Stimulated activated CD4-positive, alpha-beta T cell treated with anti-CD3 and anti-CD28 coated beads, Interleukin-12 subunit alpha, Interleukin-12 subunit beta, amount 100 ng/mL, for 48 hours (primary cell): ENCODE measurements at places on chromosomes 13 and 19.
A peak's percentile ranks its signal among the peaks of the same experiment; 100 is the strongest.

- no peak for DNase-seq
Measured at GRCh38 chr13:34867590-34867989, 74.5 kb upstream of the NBEA start.

- no peak for DNase-seq
Measured at GRCh38 chr13:112842343-112842856, 126.6 kb upstream of the MCF2L start.

- DNase-seq: no peak
Measured at GRCh38 chr13:50026788-50027473, 11.7 kb downstream of the KCNRG start.

GRCh38 chr13:41774605-41775218 is 186.2 kb downstream of the VWA8 start:
- DNase-seq: no peak

DNA sequence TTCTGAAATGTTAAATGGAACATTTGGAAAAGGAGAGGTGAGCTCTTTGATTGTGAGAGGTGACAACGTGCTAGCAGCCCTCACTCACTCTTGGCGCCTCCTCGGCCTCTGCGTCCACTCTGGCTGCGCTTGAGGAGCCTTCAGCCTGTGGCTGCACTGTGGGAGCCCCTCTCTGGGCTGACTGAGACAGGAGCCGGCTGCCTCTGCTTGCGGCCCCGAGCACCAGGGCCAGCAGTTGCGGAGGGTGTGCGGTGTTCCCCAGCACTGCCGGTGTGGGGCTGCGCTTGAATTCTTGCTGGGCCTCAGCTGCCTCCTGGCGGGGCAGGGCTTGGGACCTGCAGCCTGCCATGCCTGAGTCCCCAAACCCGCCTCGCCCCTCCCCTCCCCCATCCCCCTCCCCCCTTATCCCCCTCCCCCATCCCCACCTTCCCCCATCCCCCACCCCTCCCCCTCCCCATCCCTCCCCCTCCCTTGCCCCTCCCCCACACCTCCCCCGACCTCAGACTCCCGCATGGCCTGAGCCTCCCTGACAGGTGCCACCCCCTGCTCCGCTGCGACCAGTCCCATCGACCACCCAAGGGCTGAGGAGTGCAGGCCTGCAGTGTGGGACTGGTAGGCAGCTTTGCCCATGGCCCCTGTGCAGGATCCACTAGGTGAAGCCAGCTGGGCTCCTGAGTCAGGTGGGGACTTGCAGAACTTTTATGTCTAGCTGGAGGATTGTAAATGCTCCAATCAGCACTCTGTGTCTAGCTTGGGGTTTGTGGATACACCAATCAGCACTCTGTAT is 411.0 kb downstream of the OLFM4 start:
- DNase-seq: no peak

DNA sequence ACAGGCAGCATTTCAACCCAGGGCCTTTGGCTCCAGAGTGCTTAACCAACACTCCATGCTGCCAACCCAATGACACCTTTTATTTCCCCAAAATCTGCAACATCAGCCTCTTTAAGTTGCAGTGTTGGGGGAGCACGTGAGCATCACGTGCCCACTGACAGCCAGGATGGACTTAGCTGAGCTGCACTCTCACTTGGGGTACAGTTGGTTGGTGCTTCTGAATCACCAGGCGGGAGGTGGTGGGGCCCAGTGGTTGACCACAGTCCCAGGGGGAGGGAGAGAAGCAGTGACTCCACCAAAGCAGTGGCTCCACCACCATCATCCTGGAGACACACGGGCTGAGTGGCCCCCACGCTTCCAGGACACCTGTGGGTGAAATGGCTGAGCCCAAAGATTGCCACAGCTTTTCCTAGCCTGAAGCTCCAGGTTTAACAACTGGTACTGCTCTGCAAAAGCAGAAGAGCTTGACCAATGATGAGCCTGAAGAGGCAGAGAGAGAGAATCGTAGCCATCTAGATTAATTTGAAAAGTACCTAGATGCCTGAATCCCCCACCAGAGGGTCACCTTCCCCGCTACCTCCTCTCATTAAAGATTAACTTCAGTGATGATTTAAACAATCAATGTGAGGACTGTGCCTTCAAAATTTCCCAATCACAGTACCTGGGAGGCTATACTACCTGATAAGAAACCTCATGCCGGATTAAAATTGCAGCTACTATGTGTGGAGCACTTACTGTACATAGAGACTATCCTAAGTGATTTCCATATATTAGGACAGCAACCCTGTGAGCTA is 193.8 kb downstream of the FOXO1 start:
- DNase-seq: no peak

DNA sequence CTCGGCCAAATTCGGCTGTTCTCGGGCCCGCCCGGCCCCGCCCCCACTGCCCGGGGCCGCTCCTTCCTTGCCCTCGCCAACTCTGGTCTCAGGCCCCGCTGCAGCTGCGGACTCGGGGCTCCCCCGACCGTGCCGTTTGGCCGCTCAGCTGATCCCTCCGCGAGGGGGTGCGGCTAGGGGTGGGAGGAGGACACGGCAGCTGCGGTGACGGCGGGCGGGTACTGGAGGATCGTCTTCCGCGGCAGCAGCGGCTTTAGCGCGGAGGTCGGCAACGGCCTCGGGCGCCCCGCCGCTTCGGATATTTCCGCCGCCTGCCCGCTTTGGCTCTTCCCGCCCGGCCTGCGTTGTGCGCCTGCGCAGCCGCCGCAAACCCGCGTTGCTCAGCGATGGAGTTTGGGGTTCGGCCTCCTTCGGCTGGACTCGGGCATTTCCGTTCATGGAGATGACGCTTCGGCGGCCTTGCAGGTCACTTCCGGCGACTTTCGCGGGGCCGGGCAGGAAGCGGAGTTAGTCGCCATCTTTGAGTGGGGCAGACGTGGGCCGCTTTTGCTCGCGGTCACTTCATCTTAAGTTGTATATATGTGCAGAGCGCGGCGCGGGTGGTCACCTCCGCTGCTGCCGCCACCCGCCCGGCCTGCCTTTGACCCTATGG is 338 bp upstream of the UBE2M start:
- DNase-seq: peak; percentile 99

GRCh38 chr19:34236035-34236987 is 18.0 kb upstream of the GARRE1 start:
- DNase-seq: no peak

GRCh38 chr19:2036424-2036823 is 14.6 kb downstream of the MKNK2 start:
- no peak for DNase-seq

GRCh38 chr13:35143123-35143522 is 201.1 kb downstream of the NBEA start:
- DNase-seq: no peak

GRCh38 chr13:31875134-31875533 is 135.8 kb downstream of the RXFP2 start:
- no peak for DNase-seq

GRCh38 chr19:30087381-30088138 is 145.5 kb downstream of the URI1 start:
- no peak for DNase-seq

- DNase-seq: no peak
Measured at GRCh38 chr13:52969373-52969772, 59.2 kb upstream of the OLFM4 start.
